ENCODE measurements at places on chromosomes 4 and X.

DNA sequence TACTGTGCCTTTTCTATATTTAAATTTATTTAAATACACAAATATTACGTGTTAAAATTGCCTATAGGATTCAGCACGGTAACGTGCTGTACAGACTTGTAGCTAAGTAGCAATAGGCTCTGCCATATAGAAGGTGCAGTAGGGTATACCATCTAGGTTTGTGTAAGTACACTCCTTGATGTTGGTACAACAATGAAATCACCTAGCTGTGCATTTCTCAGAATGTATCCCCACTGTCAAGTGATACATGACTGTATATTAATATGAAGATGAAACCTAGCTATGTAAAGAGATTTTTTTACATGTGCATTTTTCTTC, 431.2 kb downstream of the KCTD8 start:
- no peak for DNase-seq

GRCh38 chr4:95162867-95163266, 385.9 kb downstream of the UNC5C start:
- DNase-seq = no peak

- no peak for DNase-seq
Measured at GRCh38 chrX:23805389-23805788, 22.4 kb downstream of the SAT1 start.

DNA sequence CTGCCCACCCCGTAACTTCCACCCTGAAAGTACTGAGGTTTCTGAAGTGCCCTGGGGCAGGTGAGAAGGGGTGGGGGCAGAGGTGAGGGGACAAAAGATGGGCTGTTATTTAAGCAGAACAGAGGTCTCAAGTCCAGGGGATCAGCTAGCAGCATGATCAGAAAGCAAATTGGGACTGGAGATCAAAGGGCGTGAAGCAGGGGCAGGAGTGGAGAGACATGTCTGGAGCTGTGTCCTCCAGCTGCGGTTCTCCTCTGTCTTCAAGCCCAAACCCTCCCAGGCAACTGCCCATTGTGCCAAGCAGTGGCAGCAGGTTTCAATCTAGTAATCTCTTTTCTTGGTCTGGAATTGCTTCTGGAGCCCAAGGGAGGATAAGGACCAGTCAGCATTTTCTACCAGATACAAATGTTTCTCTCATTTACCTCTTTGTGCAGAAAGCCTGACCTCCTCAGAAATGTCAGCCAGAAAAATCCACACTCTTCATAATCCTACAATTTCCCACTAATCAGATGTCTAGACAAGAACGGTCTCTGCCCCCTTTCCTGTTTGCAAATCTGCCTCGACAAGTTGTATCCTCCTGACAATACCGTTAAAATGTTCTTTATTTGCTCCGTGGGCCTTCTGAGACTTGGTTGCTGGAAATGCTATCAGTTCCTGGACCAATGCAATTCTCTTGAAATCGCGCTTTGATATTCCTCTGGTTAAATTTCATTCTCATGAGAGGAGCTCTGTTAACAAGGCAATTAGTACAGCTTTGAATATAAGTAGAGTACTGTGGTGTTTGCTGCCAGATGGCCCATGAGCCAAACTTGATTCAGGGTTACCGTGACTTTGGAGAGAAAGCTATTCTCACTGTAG, 23.2 kb upstream of the RASL11B start:
- DNase-seq = no peak

DNA sequence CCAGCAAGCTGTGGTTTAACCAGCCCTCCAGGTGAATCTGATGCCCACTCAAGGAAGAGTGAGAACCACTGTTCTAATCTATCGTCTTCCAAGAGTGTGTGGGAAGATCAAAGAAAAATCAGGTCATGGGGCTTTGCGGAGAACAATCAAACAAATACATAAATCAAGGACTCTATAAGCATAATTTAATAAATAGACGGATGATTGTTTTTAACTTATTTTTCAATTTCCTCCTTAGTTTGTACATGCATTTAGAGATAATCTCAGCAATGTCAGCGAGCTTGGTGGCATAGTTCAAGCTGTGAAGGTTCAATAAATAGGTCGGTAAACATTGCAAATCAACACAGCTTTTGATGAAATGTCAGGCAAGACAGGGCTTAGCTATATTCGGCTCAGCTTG, 84.9 kb downstream of the DMD start:
- no peak for DNase-seq
